ENCODE measurements at places on chromosomes 13 and 19. TPM values are rescaled to one million over a fixed set of nuclear protein-coding genes. Genes with fewer than 3 reads are reported as not detected.

GRCh38 chr13:49533591-49534269 lies 38.0 kb downstream of the PHF11 start:
- no peak for DNase-seq

GRCh38 chr13:77702366-77702765 lies 4.9 kb downstream of the SLAIN1 start:
- no peak for DNase-seq

GRCh38 chr19:3178377-3178972 lies at the start of gene S1PR4:
Gene S1PR4 (plus strand): TSS chr19:3178769. CDS start chr19:3178793, 24 bp downstream.
- no peak for DNase-seq

SLC10A2 gene
- not detected for polyA plus RNA-seq

JSRP1 gene
- polyA plus RNA-seq, result 84.3 TPM

SOHLH2 gene
- polyA plus RNA-seq, result 2.5 TPM
